ENCODE measurements at places on chromosomes 1 and 21. TPM values are rescaled to one million over a fixed set of nuclear protein-coding genes. Genes with fewer than 3 reads are reported as not detected.

SYNC gene
- total RNA-seq = not detected

AGT gene
- not detected for total RNA-seq

MATN1 gene
- total RNA-seq = 1.0 TPM

MAP7D1 gene
- total RNA-seq = 142 TPM

NDUFS2 gene
- total RNA-seq = 114 TPM

C1orf116 gene
- 0.21 TPM for total RNA-seq

PCP4 gene
- not detected for total RNA-seq

SPATA17 gene
- total RNA-seq = not detected

ARMH1 gene
- 123 TPM for total RNA-seq

SEC22B gene
- 21.2 TPM for total RNA-seq

RGS1 gene
- total RNA-seq = 25.8 TPM

- DNase-seq = no peak
Observed at GRCh38 chr21:45525153-45525909, 16.9 kb downstream of the SLC19A1 start.

DNA sequence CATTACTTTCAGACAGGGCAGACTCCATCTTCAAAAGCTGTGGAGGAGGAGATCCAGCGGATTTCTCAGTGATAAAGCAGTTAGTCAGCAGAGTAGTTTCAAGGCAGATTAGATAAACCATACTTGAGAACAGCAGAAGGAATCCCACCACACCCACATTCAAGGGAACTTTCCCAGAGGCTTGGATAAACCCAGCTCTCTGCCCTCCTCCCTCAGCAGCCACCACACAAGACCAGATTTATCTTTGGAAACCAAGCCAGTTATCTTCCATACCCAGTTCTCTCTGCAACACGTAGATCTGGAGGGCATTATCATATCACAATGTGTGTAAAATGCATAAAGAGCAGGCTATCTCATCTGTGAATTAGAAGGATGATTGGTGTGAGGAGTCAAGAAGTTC is 40.2 kb downstream of the GFI1 start:
- DNase-seq = no peak

DNA sequence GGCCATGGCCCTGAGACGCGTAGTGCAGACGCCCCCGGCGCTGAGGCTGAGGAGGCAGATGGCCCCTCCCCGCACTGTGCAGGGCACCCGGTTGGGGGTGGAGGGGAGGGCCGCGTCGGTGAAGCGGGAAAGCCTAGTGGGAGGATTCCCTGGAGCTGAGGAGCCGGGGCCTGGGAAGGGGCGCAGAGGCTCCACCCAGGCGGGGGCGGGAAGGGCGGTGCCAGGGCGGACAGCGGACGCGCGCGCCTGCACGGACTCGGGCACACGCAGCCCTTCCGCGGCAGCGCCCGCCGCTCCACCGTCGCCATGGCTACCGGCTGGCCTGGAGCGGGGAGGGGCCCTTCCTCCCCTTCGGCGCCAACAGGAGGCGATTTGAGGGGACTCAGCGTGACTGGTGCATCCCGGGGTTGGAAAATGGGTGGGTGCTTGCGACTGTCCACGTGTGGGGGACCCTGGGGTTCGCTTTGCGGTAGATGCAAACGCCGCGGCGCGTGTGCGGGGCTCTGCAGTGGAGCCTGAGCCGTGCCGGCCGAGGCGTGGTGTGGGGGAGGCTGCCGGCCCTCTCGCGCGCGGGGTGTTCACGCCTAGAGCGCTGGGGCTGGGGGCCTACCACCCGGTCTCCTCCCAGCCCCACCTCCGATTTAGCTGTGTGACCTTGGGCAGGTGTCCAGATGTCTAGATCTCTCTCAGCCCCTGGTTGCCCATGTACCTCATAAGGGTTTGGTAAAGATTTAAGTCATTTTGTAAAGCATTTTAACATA is 35.1 kb downstream of the PTPRF start:
- DNase-seq = peak; percentile 55

DNA sequence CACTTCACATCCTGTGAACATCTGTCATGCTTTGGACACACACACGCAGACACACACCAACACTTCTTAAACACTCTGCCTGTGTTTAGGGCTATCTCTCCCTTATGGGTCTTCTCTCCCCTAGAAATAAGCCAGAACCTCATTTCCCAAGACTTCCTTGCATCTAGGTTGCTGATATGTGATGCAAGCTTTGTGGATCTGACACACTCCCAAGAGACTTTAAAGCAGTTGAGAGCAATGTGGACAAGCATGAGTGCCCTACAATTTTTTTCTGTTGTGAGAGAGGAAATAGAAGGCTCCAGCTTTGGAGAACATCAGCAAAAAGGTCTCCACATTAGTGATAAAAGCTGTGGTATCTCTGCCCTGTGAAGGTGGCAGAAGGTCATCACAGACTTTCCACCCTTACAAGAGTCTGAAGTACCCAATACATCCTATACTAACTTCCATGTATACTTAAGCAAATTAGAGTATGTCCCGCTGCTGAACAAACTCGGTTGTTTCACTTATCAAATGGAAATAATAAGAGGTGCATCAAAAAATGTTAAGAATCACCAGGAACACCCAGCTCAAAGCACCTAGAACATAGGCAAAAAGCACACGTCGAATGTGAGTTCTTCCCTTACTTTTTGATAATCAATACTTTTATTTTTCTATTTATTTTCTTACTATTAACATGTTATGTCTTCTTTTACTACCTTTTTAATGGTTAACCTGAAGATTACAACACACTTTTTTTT is 267.6 kb downstream of the SETD4 start:
- no peak for DNase-seq

DNA sequence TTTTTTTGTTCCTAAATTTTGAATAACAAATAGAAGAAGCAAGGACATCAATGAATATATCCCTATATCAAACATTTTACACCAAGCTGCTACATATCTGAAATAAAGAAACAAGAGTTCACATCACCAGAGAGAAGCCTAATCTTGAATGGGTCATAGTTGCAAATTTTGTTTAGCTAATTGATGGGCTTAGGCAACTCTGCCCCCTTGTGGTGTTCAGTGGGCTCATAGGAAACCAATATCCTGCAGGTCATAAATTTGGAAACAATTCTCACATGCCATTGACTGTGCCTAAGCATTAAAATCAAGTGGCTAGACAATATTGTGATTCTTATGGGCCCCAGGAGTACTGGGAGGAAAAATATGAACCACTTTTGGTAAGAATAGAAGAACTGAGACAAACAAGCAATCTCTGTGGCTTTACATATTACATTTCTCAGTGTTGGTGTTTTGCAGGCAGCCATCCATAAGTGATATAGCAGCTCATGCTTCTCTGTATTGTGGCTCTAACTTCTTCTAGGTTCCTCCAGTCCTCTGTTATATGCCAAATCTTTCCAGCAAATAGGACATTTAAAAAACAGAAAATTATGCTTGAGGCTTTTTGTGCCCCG is 1262.8 kb upstream of the PRMT6 start:
- peak; percentile 4 for DNase-seq

- DNase-seq = no peak
Observed at GRCh38 chr1:160192234-160192633, 1.9 kb downstream of the CASQ1 start.

- DNase-seq = no peak
Observed at GRCh38 chr1:10802944-10803715, 6.7 kb upstream of the CASZ1 start.

- no peak for DNase-seq
Observed at GRCh38 chr1:167747988-167748387, 26.2 kb downstream of the MPZL1 start.

GRCh38 chr1:244854166-244854565 is 10.2 kb downstream of the HNRNPU start:
- DNase-seq = no peak

GRCh38 chr1:228445490-228445842 is 28.8 kb upstream of the TRIM17 start:
- no peak for DNase-seq

- DNase-seq = peak; percentile 6
Observed at GRCh38 chr1:162822391-162823200, 32.1 kb downstream of the HSD17B7 start.

GRCh38 chr1:53295726-53296116 is 32.1 kb downstream of the LRP8 start:
- DNase-seq = no peak

DNA sequence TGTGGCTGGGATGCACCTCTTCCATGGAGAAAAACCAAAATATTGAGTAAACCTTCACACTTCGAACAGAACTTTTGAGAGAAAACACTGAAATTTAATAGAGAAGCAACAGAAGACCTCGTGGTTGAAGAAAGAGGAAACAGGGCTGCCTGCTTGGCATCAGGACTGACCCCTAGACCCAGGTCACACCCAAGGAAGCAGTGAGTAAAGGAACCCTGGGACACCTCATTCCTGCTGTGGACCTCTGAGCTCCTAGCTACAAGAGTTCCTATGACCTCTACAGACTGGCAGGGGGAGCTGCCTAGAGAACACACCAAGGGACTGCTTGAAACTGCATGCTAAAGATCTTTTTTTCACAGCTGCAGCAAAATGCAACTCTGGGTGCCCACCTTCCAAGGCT is 67.8 kb downstream of the FASLG start:
- DNase-seq = no peak

DNA sequence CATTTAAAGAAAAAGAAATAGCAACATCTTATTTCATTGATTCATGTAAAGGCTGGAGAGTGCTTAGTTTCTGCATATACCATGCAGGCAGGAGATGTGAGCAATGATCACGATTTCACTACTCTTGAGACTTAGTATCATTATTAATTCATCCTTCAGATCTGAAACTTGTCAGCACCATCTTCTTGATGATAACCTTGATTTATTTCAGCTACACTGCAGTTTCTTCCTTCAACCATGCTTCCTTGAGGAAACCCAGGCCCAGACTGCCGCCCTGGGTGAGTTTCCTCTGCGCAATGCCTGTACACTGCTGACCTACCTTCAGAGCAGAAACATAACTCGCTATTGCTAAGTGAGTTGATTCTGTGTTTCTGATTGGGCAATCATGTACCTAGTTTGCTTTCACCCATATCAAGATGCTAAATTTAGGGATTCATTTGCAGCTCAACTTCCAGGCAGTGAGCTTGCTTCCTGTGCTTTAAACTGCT is 13.5 kb upstream of the BCL10 start:
- no peak for DNase-seq

DNA sequence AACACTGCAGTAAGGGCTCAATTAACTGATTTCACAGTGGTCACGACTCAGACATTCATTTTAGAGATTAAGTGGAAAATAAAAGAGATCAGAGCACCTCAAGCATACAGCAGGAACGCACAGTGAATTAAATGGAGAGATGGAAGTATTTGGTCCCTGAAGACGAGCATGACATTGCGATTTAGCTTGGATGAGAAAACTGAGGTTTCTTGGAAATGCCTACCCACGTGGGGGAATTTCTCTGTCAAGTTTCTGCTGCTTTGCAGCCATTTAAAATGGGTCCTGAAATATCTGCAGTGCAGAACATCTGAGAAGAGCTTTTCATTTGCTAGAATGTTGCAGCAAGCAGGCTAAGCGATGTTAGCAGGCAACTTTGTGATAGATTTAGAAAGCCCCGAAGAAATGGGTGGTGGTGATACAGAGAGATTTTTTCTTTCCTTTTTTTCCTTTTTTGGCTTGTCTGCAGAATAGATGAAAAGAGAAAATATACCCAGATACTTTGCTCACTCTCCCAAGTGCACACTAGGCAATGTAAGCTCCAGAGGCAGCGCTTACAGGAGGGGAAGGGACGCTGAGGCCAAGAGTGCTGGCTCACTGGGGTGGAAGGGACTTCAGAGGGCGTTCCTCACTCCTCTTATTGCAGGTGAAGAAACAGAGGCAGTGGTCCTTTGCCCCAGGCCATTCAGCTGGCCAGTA is 258.0 kb downstream of the KCNJ6 start:
- no peak for DNase-seq

DNA sequence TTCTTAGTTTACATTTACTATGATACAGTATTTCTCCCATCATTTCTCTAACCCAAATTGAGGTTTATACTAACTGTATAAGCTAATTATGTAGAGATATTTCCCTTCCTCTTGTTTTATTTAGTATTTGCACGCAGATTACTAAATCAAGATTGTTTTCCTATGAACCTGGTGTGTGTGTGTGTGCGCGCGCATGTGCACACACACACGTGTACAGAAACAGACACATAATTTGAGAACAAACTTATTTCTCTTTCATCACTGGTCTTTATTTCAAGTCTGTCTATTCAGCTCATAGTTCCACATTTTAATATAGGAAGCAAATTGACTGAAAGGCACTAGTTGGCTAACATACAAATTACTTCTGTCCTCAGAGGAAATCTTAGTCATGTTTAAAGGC is 19.7 kb upstream of the COL24A1 start:
- no peak for DNase-seq

GRCh38 chr1:247118946-247119446 is 14.8 kb upstream of the ZNF669 start:
- peak; percentile 61 for DNase-seq

DNA sequence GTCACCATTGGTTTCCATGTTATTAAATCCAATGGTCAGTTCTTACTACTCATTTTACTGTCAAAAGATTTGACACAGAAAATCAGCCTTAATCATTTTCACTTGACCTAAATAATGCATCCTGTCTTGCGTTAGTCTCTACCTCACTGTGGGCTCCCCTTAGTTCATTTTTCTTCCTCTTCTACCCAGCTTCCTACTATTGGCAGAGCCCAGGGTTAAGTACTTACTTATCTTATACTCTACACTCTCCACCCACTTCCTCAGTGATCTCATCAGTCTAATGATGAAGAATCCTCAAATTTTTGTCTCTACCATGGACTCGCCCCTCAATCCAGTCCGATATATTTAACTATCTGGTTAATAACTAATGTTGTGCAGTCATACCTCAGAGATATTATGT is 735.9 kb downstream of the KCNT2 start:
- DNase-seq = no peak

GRCh38 chr1:110542725-110543124 is 23.8 kb upstream of the KCNA10 start:
- DNase-seq = no peak

DNA sequence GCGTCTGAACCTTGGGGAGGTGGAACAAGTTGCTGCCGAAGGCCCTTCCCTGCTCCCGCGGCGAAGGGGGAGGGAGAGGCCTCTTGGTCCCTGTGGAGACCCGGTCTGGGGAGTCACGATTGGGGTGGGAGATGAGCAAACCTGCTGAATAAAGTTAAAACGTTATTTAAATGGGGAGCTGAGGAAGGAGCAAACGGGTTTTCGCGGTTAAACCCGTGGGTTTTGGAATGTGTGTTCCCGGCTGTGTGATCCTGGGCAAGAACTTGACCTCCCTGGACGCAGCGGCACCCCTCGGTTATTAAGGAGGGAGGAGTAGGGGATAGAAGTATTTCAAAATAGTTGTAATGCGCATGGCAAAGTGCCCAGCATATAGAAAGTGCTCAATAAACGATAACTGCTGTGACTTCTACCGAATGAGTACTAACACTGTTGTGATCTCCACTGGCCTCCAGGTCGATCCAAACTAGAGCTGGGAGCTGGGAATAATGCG is 3.4 kb downstream of the FAM110D start:
- DNase-seq = no peak

DNA sequence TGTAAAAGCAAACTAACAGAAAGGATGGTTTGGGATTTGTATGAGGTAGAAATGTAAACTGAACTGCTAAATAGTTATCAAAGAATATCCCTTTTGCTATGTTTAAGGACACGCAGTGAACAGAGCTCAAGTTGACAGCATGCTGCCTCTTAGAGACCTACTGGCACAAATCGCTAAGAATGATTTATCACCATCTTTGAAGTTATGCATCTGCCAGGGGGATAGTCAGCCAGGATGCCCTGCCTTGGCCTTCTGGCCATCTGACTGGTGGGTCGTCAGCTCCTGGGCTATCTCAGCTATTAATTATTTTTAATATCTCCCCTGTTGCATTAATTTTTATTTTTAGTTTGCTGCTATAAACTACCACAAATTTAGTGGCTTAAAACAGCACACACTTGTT is 334.8 kb upstream of the KAZN start:
- DNase-seq = no peak

GRCh38 chr1:119091618-119092017 is 48.8 kb downstream of the WARS2 start:
- no peak for DNase-seq
